ENCODE measurements at places on chromosomes 12 and 14.

- no peak for DNase-seq
Observed at GRCh38 chr12:67018105-67018504, 251.1 kb upstream of the CAND1 start.

- DNase-seq: no peak
Observed at GRCh38 chr12:38152816-38153736, 163.5 kb upstream of the ALG10B start.

- DNase-seq: no peak
Observed at GRCh38 chr14:96126339-96126782, 78.3 kb upstream of the BDKRB2 start.

GRCh38 chr12:22658214-22658613 lies 33.2 kb downstream of the ETNK1 start:
- DNase-seq: no peak
